ENCODE measurements at places on chromosomes 7 and 10.
A peak's percentile ranks its signal among the peaks of the same experiment; 100 is the strongest.

- no peak for DNase-seq
These were observed 176.6 kb upstream of the VIPR2 start for GRCh38 chr7:159321278-159321677.

- DNase-seq: no peak
These were observed 85.4 kb upstream of the PHYHIPL start for GRCh38 chr10:59090817-59091622.

DNA sequence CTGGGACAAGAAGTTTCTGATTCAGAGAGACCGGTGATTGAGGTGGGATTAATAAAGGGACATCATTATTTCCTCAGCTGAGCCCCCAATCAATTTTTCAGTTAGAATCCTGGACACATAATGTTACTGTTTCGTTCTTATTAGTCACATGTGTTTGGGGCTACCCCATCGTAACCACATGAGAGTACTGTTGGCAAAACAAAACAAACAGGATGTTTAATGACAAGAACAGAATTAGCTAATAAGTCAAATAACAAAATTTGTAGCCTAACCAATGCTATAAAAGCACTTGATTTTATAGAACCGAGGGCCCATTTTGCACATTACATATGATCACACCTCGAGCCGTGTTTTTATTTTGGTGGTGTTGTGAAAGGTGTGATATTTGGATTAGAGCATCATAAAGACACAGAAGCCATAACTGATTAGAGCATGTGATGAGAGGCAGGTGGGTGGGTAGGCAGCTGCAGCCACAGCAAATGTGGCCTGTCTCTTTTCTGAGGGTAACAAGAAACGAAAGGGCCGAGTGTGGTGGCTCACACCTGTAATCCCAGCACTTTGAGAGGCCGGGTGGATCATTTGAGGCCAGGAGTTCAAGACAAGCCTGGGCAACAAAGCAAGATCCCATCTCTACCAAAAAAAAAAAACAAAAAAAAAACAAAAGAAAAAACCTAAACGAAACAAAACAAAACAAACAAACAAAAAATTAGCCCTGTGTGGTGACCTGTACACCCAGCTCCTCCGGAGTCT, 1.8 kb upstream of the VWC2 start:
- DNase-seq: no peak

GRCh38 chr10:13851906-13852305, 265.1 kb downstream of the PRPF18 start:
- no peak for DNase-seq

GRCh38 chr10:79185067-79185774, 116.5 kb downstream of the ZMIZ1 start:
- DNase-seq: no peak

- peak; percentile 67 for DNase-seq
These were observed 38.6 kb upstream of the RSBN1L start for GRCh38 chr7:77657427-77658224.
